ENCODE measurements at places on chromosomes 12 and 14.

GRCh38 chr12:124716208-124717130 lies 147.2 kb downstream of the SCARB1 start:
- DNase-seq = no peak

DNA sequence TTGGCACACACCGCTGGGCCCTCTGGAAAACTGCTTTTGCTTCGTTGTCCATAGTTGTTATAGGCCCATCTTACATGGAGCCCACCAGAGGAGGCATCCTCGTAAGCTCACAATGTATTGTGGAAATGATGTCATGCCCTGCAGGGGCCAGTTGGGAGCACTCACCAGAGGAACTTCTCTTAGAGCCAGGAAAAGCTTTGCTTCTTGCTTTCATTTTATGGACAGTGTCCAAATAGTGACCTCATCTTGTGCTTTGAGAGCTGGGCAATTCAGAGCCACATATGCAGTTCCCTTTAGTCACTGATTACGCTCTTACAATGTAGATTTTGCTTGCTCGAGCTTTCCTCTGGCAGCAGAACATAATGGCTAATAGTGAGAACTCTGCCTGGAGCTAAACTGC lies 275.6 kb downstream of the AACS start:
- no peak for DNase-seq

- DNase-seq = no peak
These were observed 1.5 kb downstream of the CRACR2A start for GRCh38 chr12:3751151-3752095.

DNA sequence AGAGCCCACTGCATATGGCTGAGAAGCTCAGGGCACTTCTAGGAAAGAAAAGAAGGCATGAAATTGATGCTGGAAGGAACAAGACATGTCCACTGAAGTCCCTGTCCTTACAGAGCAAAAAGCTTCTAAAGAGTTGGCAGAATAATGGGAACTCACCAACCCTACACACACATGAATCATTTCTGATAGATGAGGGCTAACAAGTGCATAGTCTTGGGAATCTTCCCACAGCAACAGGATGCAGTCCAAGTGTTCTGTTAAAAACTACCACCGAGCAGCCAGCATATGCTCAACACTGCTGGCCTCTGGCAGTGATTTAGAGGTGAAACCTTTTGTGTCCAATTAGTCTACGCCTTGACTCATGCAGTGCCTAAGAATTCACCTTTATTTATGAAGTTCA lies 44.8 kb downstream of the RHOJ start:
- no peak for DNase-seq

GRCh38 chr14:76904740-76905569 lies 78.7 kb downstream of the LRRC74A start:
- peak; percentile 11 for DNase-seq

Measured in hematopoietic multipotent progenitor cell treated with erythropoietin and hydrocortisone succinate and interleukin-3 and kit ligand, for 8 days (in vitro differentiated cells).